ENCODE measurements at places on chromosomes 3 and 15.

DNA sequence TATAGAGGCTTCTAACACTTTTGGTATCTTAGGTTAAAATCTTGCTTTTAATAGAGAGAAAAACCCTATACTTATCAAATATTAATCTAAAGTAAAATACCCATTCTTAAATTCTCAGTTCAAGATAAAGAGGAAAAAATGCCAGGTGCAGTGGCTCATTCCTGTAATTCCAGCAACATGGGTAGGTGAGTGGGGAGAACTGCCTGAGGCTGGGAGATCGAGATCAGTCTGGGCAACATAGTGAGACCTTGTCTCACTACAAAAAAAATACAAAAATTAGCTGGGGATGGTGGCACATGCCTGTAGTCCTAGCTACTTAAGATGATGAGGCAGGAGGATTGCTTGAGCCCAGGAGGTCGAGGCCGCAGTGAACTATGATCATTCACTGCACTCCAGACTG lies 135.8 kb downstream of the CLASP2 start:
- no peak for DNase-seq

DNA sequence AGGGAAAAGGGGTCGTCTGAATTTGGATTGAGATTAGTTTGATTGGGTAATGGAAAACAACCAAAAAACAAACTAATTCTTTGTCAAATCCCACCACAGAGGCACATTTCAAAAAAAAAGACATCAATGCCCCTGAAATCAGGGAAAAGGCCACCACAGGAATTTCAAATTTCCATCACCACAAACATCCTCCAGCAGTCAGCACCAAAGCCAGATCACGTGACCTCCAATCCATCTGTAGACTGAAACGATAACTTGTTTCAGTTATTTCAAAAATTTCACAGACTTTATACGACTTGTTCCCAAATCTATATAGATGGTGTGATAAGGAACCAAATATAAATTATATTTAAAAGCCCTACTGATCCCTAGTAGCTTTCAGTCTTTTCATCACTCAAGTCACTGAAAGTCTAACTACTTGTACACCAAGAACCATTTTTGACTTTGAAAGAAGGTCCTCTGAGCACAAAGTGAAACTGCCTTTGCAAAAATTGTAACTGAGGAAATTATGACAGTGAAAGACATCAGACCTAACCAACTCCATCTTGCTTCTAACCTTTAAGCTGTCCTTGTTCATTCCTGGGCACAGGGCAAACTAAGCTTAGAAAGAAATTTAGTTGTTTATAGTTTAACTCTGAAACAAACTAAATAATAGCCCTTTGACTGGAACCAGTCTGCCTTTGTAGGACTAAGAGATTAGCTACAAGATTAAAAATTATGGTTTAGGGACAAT lies 48.1 kb upstream of the PLCL2 start:
- DNase-seq, result no peak

GRCh38 chr3:121989943-121990342 lies 32.1 kb downstream of the ILDR1 start:
- DNase-seq, result no peak

DNA sequence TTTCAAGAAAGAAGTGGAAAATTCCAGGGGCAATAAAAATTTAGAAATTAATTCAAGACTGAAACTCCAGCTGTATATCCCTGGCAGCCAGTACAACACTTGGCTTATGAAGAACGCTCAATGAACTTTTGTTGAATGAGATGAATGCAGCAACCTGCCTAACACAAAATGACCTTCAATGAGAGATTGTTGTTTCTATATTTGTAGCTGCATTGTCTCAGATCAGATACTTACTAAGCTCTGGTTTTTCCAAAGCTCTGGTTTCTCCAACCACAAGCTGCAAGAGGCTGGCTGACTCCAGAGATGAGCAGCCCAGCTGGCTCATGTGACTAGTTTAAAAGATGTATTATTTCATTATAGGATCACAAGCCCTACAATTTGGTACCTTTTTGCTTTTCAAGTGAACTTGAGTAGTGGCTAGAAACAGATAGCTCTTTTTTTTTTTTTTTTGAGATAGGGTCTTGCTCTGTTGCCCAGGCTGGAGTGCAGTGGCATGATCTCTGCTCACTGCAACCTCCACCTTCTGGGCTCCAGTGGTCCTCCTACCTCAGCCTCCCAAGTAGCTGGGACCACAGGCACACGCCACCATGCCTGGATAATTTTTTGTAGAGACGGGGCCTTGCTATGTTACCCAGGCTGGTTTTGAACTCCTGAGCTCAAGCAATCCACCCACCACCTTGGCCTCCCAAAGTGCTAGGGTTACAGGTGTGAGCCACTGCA lies 57.4 kb downstream of the UMPS start:
- DNase-seq, result no peak

DNA sequence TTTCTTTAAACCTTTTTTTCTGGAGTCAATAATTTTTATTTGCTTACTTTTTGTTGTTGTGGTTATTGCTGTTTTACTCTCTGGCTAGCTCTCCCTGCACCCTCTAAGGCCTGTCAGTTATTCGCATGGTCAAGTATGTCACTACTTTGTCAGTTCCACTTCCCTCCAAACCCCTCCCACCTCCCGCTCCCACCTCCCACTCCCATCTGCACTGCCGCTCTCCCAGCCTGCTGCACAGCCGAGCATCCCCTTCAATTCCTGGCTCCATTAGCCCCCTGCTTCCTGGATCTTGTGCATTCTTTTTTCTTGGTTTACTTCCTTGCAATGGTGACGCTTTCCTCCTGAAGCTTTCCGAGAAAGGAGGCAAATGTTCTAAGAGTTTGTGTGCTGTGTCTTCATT lies 218.0 kb downstream of the XXYLT1 start:
- no peak for DNase-seq

DNA sequence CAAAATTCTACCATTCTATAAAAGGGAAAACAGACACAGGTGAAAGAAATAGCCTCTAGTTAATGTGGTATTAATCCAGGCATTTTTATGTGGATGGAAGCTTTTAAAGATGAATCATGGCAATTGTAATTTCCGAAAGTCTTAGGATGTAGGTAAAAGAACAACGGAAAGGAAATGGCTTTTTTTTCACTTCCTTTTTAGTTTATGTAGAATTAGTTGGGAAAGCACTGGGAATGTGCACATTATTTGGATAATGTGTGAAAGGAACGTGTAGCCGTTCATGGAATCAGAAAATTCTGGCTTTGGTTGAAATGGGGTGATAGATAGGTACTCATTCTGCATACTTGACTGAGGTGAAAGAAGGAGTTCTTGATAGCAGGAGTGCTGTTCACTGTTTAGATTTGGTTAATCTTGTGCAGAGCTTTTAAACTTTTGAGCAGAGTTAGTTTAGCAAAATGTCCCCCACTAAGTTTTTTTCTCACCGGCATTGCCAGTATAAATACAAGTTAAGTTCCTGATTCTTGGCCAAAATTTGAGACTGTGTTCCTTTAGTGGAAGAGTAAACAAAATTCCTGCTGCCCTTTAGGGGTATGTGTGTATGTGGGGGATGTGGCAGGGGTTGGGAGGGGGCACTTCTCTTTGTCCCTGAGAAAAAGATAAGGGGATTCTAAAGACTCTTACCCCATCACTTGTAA lies 20.2 kb upstream of the UTS2B start:
- no peak for DNase-seq

GRCh38 chr15:92909136-92909781 lies 9.1 kb downstream of the CHD2 start:
- DNase-seq, result no peak

GRCh38 chr3:116707531-116707930 lies 2.0 kb upstream of the TUSC7 start:
- DNase-seq, result no peak

GRCh38 chr3:186207515-186207914 lies 98.6 kb upstream of the ETV5 start:
- DNase-seq, result no peak

DNA sequence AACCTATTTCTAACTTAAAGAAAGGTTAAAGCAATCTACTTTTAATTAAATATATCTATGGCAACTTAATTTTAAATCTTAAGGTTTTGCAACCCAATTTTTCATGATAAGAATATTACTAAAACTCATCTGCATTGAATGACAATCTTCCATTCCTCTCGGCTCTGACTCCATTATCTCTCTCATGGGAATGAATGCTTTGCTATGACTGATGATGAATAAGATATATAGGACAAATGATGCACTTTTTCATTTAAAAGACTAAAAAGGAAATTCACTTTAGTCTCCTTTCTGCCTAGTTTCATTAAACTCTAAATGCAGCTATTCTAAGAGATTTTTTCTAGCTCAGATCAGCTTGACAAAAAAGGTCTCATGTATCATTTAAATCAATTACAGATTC lies 68.7 kb downstream of the GBE1 start:
- DNase-seq, result no peak

- DNase-seq, result no peak
Observed at GRCh38 chr3:194255252-194256039, 95.7 kb downstream of the CPN2 start.

- DNase-seq, result no peak
Observed at GRCh38 chr15:58510715-58511598, 79.2 kb downstream of the LIPC start.

- DNase-seq, result no peak
Observed at GRCh38 chr3:156291272-156292123, 171.1 kb downstream of the KCNAB1 start.

- no peak for DNase-seq
Observed at GRCh38 chr15:100930306-100930848, 11.2 kb downstream of the LRRK1 start.

DNA sequence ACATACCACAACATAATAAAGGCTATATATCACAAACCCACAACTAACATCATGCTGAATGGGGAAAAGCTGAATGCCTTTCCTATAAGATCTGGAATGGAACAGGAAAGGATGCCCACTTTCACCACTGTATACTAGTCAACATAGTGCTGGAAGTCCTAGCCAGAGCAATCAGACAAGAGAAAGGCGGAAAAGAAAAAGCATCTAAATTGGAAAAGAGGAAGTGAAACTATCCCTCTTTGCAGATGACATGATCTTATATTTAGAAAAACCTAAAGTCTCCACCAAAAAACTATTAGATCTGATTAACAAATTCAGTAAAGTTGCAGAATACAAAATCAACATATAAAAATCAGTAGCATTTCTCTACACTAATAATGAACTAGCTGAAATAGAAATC lies 14.6 kb upstream of the PIK3CA start:
- no peak for DNase-seq

- DNase-seq, result no peak
Observed at GRCh38 chr3:20388971-20389370, 203.0 kb upstream of the SGO1 start.

DNA sequence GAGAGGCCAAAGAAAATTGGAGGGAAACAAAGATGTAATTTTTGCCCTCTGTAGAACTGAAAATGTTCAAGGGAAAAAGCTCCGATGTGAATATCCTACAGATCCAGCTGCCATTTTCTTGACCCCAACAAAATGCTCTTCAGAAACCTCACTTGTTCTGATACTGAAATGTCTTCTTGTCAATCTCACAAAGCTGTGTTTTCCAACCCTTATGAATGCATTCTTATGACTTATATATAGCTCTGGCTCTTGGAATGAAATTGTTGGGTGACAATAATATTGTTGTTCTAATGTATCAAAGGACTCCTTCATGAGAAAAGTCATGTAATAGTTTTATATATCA lies 157.1 kb upstream of the TGFBR2 start:
- no peak for DNase-seq

GRCh38 chr15:28887339-28888174 lies 1.8 kb downstream of the APBA2 start:
- no peak for DNase-seq

- no peak for DNase-seq
Observed at GRCh38 chr3:112376992-112377391, 44.0 kb downstream of the CD200 start.

GRCh38 chr3:161339517-161340500 lies 31.5 kb downstream of the SPTSSB start:
- no peak for DNase-seq
